Stimulated activated CD8-positive, alpha-beta memory T cell treated with anti-CD3 and anti-CD28 coated beads, Interleukin-7, amount 100 ng/mL, for 1 hour (primary cell): ENCODE measurements at places on chromosomes 12 and 14.

DNA sequence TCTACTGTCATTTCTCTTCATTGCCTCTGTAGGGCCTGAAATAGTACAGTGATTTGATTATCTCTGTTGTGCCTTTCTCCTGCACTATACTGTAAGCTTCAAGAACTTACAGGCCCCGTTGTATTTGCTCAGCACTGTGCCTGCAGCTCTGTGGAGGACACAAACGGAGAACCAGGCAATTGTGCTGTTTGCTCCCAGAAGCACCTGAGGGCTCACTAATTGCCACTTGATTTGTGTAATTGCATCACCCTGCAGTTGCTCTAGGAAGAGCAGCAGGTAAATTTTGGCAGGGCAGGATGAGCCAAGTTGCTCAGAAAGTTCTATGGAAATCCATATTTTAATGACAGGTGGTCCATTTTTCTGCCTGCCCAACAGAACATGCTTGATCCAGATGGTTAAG lies 11.6 kb upstream of the KRT82 start:
- no peak for DNase-seq

GRCh38 chr12:112938751-112939150 lies 477 bp downstream of the OAS3 start:
- DNase-seq, result no peak

DNA sequence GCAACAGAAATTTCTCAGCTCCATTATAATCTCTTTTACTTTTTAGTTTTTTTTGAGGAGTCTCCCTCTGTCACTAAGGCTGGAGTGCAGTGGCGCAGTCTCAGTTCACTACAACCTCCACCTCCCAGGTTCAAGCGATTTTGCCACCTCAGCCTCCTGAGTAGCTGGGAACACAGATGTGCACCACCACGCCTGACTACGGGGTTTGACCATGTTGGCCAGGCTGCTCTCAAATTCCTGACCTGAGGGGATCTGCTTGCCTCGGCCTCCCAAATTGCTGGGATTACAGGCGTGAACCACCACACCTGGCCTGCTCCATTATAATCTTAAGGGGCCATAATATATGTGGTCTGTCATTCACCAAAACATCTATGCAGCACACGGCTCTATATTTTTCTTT lies 23.4 kb downstream of the HNRNPC start:
- DNase-seq, result no peak

GRCh38 chr14:97894552-97894951 lies 1097.4 kb downstream of the VRK1 start:
- DNase-seq, result no peak

GRCh38 chr14:99173086-99173485 lies 98.9 kb downstream of the BCL11B start:
- no peak for DNase-seq

- DNase-seq, result no peak
Observed at GRCh38 chr12:93789767-93790166, 112.6 kb downstream of the CRADD start.

- DNase-seq, result no peak
Observed at GRCh38 chr14:77103951-77104350, 5.9 kb downstream of the CIPC start.

DNA sequence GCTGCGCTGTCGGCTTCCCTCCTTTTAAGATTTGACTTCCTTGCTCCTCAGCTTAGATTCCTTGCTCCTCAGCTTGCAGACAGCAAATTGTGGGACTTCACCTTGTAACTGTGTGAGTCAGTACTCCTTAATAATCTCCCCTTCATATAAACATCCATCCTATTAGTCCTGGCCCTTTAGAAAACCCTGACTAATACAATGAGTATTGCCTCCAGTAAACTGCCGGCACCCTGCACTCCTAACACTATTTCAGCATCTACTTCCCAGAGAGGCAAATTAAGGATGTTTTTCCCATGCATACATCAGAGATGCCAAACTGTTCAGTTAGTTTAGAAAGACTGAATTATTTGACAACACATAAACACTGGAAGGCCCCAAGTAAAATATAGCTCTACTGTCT lies 611.3 kb upstream of the TMEM132C start:
- no peak for DNase-seq

- no peak for DNase-seq
Observed at GRCh38 chr14:106067935-106068334, 541.6 kb downstream of the TMEM121 start.

GRCh38 chr14:88553886-88554456 lies 836 bp downstream of the PTPN21 start:
- DNase-seq, result no peak

DNA sequence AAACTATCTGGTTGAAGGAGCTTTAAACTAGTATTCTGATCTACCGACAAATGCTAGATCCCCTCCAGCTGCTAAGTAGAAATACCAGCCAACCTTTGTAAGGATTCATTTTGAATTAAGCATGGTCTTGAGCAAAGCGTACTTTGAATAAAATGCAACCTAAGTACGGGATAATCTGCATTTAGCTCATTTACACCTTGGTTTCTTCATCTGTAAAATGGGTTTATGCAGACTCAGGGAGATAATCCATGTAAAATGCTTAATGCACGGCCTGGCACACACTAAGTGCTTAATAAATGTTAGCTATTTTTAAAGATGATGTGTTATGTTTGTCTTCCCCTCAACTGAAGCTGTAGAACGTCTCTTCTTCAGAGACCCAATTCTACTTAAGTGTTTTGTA lies 15.9 kb downstream of the EGLN3 start:
- no peak for DNase-seq

DNA sequence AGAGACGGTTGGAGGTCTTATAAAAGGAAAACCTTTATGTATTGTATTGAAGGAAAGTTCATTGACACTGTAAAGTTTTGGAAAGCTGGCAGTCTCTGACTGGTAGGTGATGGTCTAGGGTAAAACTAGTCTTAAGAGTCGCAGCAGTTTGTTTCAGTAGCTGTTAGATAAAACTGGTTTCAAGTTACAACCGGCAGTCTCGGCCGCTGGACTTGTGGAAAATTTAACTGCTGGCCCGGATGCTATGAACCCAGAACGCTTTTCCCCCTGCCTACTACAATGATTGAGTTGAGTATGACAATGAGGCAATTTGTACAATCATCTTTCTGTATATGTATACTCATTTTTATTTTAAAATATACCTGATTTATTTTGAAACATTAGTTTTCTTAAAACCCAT lies 1426.9 kb downstream of the AACS start:
- DNase-seq, result no peak

DNA sequence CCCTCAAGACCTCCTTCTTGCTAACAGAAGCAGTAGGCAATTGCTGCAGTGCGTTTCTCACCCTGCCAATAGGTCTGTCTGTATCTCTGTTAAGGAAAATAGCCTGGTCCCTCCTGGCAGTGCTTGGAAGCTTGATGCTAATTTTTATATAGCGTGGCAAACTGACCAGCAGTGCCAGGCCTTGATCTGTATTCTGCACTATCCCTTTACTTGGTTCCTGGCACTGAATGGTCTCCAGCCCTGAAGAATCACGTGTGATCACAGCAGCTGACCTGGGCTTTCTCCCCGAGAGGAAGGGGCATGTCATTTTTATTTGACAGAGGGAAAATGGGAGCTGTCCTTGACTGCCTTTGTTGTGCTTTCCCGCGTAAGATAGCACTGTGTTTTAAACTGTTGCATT lies 48.7 kb upstream of the TRAF3 start:
- DNase-seq, result no peak

- DNase-seq, result no peak
Observed at GRCh38 chr12:48956279-48957140, 777 bp downstream of the ARF3 start.

DNA sequence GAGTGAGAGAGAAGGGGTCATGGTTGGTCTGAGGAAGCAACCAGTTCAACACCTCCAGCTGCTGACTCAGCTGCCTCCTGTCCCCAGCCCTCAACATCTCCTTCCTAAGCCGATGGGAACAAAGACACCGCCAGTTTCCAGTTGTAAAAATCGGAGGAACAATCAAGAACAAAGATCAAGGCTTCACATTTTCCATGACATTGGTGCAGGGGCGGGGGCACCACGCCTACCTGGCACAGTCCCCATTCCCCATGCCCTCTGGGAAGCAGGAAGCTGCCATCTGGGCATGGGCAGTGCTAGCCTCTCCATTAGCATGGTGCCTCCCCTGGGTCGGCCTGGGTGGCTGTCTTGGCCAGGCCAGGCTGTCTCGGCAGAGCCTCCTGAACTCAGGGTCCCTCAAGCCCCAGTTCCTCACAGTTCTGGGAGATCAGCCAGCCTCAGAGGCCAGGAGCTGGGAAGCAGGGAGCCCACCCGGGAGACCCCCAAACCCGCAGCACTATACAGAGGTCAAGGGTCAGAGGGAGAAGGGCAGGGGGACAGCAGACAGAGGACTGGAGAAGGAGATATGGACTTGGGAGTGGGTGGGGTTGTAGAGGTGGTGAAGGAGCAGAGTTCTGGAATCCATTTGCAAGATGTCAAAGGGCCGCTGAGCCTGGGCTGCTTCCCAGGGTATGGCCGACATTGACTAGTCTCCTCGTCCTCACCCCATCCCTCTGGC lies 19.6 kb upstream of the TMEM106C start:
- DNase-seq, result no peak

GRCh38 chr14:100144996-100145646 lies 14.3 kb downstream of the DEGS2 start:
- no peak for DNase-seq

DNA sequence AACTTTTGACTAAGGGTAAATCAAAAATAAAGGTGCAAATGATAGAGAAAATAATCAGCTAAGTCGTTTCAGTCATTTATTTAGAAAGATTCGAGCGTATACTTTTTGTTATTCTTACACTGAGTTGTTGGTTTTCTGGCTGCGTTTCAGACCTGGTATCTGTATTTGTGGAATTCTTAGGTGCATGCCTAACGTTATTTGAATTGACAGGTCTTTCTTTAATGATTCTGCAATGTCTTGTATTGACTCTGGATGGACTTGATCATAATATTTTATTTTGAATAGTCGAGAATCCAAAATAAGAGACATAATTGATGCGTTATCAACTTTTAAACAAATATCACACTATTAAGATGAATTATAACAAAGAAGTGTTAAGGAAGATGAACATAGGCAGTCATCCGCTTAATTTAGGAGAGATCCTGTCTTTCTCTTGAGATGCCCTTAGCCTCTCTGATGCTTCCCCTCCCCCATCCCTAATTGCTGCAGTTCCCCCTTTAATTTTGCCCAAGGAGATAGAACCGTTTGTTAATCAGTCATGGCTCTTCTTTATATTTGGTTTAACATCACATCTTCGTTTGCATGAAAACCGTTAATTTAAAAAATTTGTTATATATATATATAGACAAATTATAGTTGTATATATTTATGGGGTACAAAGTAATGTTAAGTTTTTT lies 1.8 kb downstream of the ALX1 start:
- no peak for DNase-seq

DNA sequence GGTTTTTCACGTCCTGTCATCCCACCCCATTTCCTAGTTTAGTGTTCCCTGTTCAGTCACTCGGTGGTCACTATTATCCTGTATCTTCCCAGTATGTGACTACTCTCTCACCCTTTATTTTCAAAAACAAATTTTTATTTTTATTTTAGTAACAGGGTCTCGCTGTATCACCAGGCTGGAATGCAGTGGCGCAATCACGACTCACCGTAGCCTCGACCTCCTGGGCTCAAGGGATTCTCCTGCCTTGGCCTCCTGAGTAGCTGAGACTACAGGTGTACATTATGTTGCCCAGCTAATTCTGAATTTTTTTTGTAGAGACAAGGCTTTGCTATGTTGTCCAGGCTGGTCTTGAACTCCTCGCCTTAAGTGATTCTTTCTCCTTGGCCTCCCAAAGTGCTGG lies 20.1 kb upstream of the PRICKLE1 start:
- no peak for DNase-seq

DNA sequence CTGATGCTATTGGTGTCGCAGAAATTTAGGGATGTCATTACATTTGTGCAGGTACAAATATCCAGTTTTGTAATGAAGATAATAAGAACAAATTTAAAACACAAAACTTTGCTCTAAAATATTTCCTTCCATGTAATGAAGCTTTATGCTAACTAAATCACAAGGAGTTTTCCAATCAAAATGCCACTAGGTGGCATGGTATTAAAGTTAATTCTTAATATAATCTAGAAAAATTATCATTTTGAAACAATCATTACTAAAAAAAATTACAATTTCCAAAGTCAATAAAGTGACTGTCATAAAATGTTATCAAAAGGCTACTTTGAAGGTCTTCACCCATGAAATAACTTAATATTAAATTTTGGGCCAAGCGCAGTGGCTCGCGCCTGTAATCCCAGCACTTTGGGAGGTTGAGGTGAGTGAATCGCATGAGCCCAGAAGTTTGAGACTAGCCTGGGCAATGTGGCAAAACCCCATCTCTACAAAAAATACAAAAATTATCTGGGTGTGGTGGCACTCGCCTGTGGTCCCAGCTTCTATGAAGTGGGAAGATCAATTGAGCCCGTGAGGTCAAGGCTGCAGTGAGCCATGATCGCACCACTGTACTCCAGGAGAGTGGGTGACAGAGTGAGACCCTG lies 77.4 kb downstream of the KIF21A start:
- no peak for DNase-seq

DNA sequence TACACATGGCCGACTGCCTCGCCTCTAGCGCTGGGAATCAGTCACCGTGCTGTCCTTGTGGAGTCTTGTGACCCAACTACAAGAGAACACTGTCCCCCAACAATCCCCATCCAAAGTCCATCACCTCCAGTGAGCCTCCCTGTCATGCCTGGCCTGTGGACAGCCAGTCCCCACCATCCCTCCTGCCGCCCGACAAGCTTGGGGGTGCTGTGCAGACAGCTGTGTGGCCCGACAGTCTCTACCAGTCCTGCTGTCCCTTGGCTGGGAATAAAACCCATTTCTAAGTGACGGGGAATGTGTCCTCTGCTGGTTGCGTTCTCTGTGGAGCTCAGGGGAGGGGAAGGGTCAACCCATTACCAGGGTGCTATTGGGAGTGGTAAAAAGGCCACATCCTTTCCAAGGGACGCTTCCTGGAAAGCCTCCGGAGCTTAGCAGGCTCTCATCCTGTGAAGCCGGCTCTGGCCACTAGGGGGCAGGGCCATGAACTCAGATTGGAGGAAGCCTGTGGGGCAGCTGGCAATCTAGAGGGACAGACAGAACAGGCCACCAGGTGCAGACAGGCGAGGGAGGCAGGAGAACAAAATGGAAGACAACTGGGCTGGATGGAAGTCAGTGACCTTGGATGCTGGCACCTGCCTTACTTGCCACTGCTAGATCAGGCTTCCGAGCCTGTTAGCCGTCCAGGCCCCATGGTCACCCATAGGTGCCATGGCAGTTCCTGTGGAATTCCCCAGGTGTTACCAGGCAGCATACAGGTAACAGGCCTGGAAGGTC lies 12.0 kb upstream of the BLTP3B start:
- DNase-seq, result peak; percentile 46

DNA sequence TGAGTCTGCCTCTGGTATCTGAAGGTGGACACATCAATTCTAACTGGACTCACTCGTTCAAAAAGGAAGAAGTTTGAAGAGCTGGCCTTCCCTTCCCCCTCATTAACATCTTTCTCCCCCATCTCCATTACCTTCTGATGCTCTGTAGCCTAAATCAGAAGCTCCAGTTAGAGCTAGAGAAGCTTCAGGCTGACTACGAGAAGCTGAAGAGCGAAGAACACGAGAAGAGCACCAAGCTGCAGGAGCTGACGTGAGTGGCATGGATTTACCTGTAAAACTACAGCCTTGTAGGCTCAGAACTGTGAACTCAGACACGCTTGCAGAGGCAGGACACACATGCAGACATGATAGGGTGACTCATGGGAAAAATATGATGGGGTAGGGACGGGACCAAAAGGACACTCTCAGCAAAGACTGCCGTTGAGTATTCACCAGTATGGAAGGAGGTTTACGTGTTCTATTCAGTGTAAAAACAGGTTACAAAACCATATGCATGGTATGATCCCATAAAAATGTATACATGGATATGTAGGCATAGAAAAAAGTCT lies 14.3 kb upstream of the PIP4K2C start:
- no peak for DNase-seq

- no peak for DNase-seq
Observed at GRCh38 chr12:57242329-57242690, 8.7 kb downstream of the STAC3 start.
